ENCODE measurements at places on chromosomes 6 and 20.

GRCh38 chr20:34532756-34533155 lies 16.5 kb downstream of the DYNLRB1 start:
- no peak for DNase-seq

- DNase-seq = no peak
Observed at GRCh38 chr6:170052991-170053821, 237.7 kb downstream of the DLL1 start.

- no peak for DNase-seq
Observed at GRCh38 chr20:5835321-5835821, 85.2 kb downstream of the SHLD1 start.

GRCh38 chr6:153872946-153873345 lies 166.1 kb upstream of the OPRM1 start:
- no peak for DNase-seq

DNA sequence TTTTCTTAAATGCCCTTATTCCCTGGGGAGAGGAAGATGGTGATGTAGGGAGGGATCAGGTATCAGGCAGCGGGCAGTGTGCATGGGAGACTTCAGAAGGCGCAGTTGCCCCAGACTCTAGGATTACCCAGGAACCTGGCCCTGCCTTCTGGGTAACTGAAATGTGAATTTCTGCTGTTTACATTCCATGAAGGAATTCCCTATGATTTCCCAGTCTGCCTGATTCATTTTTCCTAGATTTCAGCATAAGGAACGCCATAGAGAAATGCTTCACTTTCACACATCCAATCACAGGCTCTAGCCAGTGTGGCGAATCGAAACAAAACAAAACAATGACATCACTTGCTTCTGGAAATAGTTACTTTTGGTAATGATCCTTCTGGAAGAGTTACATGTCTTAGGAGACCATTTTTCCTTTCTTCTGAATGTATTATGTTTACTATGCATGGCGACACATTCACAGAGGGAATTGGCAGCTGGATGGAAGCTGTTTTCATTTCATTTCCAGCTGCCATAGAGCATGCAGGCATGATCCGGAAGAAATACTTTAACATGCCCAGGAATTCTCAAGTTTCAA lies 33.3 kb downstream of the LRP11 start:
- no peak for DNase-seq

GRCh38 chr6:16564436-16564835 lies 196.8 kb downstream of the ATXN1 start:
- no peak for DNase-seq

DNA sequence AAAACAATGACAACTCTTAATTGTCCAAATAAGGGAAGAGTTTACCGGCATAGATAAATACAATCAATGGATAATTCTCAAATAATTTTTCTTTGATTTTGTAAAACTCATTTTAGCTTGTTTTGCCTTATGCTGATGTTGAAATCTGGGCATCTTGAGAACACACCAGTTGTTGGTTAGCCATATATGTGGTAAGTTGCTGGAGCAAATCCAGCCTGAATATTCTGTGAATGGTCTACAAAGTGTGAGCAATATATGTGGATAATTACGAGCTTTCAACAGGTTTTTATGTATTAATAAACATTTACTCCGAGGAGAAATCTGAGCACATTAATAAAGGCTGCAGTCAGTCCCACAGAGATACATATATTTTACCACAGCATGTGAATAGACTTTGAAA lies 423.6 kb downstream of the BCKDHB start:
- no peak for DNase-seq

- peak; percentile 24 for DNase-seq
Observed at GRCh38 chr6:156779206-156780094, 2.3 kb downstream of the ARID1B start.

DNA sequence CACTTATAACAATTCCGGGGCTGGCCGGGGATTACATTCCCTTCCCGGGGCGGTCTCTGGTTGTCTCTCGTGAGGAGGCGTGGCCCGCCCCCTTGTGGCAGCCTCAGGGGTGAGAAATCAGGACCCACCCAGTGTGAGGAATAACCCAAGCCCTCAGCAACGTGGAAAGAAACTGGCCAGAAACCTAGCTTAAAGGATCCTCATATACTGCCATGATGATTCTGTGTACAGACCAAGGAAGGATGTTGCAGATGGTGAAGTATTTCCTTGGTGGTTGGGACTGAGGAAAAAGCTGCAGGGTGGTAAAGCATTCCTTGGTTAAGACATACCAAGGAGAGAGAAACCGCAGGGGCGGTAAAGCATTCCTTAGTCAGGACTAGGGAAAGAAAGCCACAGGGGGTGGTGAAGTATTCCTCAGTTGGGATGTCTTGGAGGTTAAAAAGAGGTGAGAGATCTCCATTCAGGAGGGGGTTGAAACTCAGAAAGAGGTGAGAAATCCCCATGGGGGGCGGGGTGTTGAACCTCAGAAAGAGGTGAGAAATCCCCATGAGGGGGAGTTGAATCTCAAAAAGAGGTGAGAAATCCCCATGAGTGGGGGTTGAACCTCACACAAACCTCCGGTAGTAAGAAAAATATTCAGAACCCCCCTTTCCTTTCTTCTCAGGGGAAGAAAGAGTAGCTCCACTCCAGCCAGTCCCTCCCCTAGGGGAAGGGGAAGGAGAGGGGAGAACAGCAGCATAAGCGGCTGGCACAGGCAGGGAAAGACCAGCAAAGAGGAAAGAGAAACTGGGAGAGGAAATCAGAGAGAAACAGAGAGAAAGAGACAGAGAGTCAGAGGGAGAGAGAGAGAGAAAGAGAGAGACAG lies 238.1 kb downstream of the RNGTT start:
- no peak for DNase-seq

DNA sequence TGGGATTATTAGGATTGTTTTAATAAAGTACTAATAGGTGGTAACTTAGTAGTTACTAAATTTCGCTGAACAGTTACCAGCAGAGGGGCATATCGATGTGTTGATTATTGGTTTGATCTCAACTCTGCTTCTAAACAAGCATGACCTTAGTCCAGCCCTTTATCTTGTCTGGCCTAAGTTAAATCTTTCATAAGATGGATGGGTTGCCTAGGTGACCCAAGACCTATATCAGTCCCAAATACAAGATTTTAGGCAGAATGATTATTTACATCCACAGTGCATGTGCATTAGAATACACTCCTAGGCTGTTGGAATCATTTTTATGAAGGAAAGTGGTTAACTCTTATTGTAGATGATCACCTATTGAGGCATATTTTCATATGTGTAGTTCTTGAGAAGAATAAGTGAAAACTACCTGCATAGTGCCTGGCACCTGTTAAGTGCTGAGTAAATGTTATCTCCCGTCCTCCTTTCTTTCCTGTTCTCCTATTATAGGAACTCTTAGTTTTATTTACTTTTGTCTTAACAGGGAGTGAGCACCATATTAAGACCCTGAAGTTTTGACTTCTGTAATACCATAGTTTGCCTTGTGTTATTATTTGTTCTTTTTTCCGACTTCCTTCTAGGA lies 1.1 kb downstream of the HSF2 start:
- DNase-seq = no peak

DNA sequence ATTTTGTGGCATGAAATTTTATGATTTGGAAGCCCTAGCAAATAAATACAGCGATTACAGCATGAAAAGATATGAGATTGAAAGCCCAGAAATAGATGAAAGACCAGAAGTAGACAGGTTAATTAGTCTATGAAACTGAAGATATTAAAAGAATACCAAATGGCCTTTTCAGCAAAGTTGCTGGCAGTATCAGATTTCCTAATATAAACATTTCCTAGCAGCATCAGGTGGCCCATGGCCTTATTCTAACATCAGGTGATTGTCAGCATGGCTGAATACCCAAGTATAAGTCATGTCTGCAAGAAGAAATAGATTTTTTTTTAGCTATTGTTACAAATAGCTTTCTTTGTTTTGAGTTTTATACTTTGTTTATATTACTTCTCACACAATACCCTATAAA lies 93.2 kb downstream of the CLVS2 start:
- no peak for DNase-seq

- no peak for DNase-seq
Observed at GRCh38 chr6:41780551-41781365, at the start of gene PRICKLE4. PRICKLE4 (plus strand) TSS chr6:41780782; CDS start chr6:41783474, 2,692 bp downstream.

DNA sequence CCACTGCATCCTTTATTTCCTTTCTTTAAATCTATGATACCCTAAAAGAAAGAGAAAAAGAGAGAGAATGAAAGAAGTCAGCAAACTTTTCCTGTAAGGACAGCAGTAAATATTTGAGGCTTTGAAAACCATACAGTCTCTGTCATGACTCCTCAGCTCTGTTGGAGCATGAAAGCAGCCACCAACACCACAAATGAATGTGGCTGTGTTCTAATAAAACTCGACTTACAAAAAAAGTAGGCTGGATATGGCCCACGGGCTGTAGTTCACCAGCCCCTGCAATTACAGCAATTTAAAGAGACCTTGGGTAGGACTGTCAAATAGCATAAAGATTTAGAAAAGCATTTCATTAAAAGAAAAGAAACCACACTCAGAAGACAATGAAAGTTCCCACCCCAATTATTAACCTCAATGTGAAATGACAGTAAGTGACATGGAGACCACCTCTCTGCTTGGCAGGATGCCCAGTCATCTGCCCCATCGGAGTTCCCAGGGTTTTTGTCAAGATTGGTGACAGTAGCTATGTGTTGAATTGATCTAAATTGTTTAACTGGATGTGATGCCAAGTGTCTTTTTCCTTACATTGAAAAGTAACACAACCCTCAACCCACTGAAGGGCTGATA lies 50.9 kb downstream of the TNFRSF21 start:
- no peak for DNase-seq
